ENCODE measurements at places on chromosomes 3 and 15. TPM values are rescaled to one million over a fixed set of nuclear protein-coding genes. Genes with fewer than 3 reads are reported as not detected.
A peak's percentile ranks its signal among the peaks of the same experiment; 100 is the strongest.

Gene STRIT1
- not detected for polyA plus RNA-seq

Gene MNS1
- 1.2 TPM for polyA plus RNA-seq

Gene DPPA2
- polyA plus RNA-seq, result not detected

Gene TMEM212
- not detected for polyA plus RNA-seq

Gene C15orf40
- 63.4 TPM for polyA plus RNA-seq

Gene GNB5
- 21.1 TPM for polyA plus RNA-seq

Gene SERINC4
- not detected for polyA plus RNA-seq

Gene FRMD5
- 3.3 TPM for polyA plus RNA-seq

DNA sequence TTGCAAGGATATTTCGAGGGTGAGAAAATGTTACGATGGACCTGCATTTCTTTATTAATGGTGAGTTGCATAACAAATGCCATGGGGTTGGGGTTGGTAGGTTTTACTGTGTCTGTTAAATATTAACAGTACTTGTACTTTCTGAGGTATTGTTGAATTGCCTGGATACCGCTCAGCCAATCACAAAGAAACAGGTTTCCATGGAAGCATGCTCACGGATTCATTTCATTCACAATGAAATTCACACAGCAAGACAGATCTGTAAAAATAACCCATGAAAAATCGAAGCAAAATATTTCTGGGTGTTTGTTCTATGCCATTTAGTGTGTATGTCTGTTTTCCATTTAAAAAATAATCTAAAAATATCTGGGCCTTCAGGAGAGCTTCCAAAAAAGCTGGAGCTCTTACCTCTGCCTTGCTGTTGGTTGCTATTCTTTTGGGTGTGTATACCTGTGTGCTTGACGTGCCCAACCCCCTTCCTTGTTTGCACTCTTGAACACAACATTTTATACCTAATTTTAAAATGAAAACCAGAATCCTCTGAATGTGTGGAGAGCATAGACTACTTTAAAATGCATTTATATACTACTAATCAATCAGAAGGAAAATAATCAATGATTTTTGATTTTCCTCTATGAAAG lies 479.8 kb upstream of the TBL1XR1 start:
- no peak for DNase-seq

DNA sequence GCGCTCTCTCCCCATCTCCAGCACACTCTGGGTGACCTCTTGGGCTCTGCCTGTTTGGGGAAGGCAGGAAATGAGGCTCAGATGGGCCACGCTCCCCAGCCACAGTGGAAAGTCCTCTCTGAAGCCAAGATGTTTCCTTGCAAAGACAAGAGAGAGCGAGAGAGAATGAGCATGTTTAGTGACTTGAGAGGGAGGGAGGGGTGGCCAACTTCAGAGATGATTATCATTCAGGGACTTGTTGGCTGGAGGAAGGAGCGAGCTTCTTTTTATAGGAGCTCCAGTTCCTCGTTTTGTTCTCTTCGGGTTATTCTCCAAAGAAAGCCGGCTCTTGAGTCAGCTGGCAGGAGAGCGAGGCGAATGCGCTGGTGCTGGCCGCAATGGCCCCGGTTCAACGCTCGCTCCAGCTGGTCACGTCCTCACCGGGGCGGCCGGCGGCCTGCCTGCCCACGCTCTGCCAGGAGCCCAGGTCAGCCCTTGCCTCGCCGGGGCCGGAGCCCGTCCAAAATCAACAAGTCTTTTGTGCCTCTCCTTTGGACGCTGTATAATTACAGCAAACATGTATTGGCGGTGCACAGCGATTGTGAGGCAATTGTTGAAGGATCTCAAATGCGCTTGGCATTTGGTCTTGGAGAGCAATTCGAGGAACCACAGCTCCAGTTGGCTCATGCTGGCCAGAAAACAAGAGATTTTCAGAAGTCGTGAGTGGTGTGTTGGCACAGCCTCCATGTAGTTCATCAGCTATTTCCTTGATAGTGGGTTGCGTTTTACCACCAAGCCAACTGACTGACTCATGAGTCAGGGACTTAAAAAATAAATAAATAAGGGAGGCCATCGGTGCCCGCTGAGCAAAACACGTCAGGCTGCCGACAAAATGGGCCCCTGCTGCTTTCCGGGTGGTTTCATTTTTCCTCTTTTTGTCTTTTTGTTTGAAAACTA lies 288.6 kb downstream of the UACA start:
- no peak for DNase-seq

GRCh38 chr3:89104499-89104898 lies 2.9 kb upstream of the EPHA3 start:
- DNase-seq, result no peak

GRCh38 chr3:27571345-27571744 lies 87.2 kb upstream of the SLC4A7 start:
- DNase-seq, result no peak

GRCh38 chr3:8854656-8855055 lies 85.2 kb upstream of the OXTR start:
- DNase-seq, result no peak

DNA sequence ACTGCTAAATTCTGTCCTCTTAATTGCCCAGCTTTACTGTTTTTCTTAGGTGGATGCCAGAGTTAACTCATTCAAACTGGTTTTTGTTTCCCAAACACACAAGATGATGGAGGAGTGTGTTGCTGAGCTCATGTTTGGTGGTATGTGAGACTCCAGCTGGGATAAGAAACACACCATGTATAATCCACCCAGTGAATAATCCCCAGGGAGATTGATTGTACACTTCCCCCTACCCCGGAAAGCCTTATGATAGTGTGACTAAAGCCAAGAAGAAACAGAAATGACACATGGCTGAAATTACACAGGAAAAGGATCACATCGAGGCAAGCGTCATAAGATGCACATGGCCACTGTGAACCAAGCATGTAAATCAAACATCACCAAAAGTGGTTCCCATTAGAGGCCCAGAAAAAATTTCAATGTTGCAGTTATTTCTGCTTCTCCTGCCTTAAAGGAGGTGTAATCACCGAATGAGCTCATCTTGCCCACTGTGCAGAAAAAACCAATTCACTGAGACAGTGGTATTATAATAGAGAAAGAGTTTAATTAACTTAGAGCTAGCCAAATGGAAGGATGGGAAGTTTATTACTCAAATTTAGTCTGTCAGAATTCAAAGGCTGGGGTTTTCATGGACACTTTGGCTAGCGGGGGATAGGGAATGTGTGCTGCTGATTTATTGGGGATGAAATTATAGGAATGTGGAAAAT lies 56.7 kb upstream of the MAGI1 start:
- DNase-seq, result no peak

DNA sequence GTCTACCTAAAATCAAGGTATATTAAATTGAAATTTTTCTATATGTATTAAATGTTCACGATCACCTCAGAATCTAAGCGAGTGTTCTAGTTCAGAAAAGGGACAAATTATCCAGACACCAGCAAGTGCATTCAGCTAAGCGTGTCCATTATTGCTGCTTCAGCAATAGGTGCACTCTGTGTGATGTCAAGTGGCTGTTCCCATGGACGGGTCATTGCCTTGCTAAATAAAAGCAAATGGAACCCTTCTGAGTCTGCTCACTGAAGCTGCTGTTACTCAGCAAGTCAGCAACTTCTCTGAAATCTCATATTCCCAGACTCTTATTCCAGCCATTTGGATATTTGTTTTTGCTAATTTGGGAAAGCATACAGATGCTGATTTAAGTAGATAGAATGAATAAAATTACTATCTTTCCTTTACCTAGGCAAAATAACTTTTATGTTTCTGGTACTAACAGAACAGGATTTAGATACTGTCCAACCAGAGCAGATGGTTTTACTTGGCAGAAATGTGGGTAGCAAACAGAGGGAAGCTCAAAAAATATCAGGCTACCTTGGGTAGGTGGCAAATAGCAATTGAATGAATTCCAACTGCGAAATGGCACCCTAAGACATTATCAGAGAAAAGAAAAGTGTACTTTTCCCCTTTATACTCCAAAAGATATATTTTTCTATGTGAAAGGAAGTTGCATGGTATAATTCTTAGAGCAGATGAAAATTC lies 407.0 kb downstream of the GAP43 start:
- no peak for DNase-seq

DNA sequence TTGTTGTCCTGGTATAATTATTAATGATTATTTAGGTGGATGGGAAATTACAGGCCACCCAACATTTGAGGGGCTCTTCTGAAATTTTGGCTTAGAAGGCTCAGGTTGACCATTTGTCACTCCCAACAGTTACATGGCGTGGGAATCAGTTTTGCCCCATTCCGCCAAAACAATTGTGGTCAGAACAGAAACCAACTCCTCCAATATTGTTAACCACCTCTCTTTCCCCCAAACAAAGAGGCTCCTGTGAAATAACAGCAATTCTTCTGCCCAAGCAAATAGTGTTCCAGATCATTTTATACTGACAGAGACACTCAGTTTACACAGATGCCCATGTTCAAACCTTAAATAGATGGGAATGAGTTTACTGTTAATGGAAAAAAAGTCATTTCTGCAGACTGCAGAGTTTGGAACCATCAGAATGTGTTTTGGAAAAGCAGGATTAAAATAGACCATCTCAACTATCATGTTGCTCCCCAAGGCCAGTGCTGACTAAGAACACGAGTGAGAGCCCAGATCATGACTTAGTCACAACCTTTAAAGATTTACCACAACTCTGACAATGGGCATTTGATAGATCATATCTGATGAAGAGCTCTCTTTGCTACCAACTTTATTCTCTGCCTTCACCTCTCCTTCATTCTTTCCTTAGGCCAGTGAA lies 102.1 kb downstream of the DUT start:
- peak; percentile 32 for DNase-seq

DNA sequence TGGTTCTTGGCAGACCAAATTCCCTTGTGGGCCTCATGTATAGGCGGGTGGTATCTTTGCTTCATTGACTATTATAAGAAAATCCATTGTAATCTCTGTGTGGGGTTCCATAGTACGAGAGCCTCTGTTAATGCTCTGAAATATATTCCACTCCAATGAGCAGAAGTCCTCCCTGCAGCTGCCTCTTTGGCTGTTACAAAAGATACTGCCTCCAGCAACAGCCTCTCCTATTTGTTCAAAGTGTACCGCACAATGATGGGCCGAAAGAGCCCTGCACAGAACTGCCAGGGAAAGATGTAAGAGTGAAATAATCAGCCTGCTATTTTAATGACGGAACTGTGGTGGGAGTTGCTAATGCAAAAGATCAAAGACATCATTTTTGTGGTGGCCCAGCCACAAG lies 48.9 kb downstream of the GRK7 start:
- DNase-seq, result no peak

DNA sequence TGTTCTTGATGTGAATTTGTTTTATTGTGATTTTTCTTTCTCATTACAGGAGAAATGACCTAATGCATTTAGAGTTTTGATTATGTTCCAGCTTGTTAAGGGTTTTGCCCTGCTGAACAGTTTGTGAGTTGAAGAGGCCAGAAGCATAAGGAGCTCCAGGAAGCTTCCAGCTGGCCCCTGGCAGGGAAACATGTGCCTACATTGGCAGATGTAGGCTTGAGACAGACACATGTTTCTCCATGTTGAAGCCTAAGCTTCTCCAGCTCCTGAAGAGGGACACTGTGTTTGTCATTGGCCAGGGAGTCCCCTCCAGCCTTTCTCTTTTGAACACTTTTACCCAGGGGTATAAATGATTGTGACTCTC lies 88.4 kb downstream of the ASB7 start:
- no peak for DNase-seq

DNA sequence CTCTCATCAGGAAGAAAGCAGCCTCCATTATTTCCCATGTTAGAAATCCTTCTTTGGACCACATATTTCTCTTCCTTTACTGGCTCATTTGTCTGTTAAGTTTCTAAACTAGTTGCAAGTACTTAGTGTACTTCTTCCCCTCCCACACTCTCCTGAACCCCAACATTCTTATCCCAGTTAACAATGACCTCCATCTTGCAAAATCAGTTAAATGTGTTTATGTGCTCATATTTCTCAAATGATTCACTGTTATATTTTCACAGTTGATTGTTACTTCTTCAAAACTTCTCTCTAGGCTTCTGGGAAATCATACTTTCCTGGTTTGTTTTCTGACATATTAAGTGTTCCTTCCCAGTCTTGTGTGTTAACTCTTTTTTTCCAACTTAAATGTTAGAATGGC lies 856.9 kb downstream of the EPHA3 start:
- no peak for DNase-seq

GRCh38 chr15:87597346-87598052 lies 659.0 kb downstream of the NTRK3 start:
- no peak for DNase-seq

DNA sequence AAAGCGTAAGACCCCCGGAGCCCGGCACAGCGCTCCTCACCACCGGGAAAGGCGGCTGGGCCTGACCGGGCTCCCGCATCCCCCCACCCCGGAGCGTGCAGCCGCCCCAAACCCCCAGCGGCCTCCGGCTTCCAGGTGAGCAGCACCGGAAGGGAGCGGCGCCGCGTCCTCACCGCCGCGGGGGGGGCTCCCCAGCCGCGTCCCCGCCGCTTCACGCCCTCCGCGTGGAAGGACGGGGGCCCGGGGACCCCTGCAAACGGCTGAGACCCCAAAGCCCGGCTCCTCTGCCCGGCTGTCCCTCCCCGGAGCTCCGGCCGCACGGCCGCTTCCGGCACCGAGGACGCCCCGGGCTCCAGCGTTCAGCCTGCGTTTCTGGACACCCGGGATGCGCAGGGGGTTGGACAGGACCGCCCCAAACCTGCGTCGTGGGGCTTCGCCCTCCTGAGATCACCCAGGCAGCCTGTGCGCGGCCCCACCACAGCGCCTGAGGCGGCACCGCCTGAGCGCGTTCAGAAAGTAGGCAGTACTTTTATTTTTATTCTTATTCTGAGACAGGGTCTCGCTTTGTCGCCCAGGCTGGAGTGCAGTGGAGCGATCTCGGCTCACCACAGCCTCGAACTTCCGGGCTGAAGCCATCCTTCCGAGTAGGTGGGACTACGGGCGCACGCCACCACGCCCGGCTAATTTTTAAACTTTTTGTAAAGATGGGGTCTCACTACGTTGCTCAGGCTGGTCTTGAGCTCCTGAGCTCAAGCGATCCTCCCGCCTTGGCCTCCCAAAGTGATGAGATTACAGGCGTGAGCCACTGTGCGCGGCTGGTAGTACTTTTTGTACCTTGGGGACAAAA lies 51.6 kb upstream of the BLM start:
- peak; percentile 74 for DNase-seq

GRCh38 chr15:71565631-71566160 lies 244.7 kb upstream of the NR2E3 start:
- DNase-seq, result no peak

DNA sequence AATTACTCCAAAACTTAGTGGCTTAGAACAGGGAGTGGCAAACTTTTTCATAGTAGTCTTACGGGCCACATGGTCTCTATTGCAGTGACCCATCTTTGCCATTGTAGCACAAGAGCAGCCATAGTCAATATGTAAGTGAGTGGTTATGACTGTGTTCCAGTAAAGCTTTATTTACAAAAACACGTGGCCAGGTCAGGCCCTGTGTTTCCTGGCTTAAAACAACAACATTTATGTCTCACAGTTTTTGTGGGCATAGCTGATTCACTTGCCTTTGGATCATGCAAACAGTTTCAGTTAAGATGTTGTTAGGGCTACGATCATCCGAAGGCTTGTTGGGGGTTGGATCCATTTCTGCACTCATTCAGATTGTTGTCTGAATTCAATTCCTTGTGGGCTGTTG lies 103.8 kb downstream of the CHCHD6 start:
- DNase-seq, result no peak

GRCh38 chr15:25886498-25887140 lies 23.5 kb upstream of the ATP10A start:
- no peak for DNase-seq

- no peak for DNase-seq
Observed at GRCh38 chr15:70271422-70272088, 173.8 kb upstream of the TLE3 start.
